Activated T-cell treated with anti-CD3 and anti-CD28 coated beads, Interleukin-2, amount 50 U/mL, for 1 hour (primary cell): ENCODE measurements at places on chromosomes 7 and 10.

- DNase-seq: no peak
These were observed 56.0 kb downstream of the NKX6-2 start for GRCh38 chr10:132729810-132730572.

DNA sequence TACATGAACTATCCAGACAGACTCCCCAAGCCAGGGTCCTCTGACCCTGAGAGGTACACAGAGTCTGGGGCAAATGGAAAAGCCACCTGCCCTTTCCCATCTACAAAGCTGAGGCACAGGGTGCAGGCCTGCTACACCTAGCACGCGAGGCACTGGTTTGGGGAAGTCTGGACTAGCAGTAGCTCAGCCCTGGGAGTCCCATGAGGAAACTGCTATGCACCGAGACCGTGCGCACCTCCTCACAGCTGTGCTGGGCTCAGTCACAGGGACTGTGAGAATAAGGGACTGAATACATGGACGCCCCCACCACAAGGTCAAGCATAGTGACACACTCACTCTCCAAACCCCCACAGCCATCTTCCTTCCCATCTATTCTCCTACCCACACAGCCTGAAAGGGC, 8.2 kb downstream of the MAT1A start:
- no peak for DNase-seq

DNA sequence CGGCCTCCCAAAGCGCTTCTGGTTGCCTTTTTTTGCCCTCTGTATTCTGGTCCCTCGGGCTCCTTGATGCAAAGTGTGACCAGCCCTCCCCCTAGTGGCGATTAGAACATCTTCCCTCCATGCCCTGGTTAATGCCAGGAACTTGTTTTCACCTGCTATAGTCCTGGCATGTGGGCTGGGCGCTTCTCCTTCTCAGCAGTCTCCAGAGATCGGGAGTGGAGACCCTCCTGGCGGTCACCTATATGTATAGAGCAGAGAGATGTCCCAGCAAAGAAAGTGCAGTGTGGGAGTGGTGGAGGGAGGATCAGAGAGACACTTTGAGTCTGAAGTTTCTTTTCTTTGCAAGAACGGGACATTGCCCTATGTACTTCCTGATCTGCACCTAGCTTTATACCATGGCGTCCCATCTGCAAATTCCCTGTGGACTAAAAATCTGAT, 264.1 kb downstream of the OTUD1 start:
- peak; percentile 44 for DNase-seq

- no peak for DNase-seq
These were observed 27.2 kb downstream of the PWWP2B start for GRCh38 chr10:132423966-132424861.

DNA sequence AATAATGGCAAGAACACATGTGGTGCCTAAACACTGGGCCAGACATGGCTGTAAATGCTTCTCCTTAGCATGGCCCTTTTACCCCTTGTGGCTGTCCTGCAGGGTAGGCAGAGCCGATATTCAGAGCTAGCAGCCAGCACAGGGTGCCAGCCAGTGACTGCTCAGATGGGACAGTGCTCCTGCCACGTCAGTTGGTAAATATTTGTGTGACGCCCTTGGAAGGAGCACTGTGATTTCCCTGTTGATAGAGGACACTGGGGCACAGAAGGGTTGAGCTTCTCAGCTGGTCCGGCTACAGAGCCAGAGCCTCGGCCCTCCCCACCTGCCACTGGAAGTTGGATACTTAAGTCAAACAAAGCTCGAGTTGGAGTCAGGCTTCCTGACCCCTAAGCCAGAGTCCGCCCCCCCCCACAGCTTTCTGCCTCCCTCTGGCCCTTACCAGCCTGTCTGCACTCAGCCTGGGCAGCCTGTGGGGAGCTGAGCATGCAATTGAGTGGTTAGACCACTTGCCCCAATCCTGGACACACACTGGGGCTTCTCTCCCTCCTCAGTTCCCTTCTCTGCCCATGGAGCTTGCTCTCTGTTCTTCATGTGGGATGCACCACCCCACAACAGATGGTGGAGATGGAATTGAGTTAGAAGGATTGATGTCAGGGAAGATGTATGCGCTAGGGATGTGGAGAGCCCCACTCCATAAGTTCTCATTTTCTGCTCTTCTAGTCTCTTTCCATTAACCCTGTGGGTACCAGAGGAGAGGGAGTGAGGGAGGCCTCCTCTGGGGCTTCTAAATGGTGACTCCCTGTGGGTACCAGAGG, 350.8 kb downstream of the PLXNA4 start:
- no peak for DNase-seq

DNA sequence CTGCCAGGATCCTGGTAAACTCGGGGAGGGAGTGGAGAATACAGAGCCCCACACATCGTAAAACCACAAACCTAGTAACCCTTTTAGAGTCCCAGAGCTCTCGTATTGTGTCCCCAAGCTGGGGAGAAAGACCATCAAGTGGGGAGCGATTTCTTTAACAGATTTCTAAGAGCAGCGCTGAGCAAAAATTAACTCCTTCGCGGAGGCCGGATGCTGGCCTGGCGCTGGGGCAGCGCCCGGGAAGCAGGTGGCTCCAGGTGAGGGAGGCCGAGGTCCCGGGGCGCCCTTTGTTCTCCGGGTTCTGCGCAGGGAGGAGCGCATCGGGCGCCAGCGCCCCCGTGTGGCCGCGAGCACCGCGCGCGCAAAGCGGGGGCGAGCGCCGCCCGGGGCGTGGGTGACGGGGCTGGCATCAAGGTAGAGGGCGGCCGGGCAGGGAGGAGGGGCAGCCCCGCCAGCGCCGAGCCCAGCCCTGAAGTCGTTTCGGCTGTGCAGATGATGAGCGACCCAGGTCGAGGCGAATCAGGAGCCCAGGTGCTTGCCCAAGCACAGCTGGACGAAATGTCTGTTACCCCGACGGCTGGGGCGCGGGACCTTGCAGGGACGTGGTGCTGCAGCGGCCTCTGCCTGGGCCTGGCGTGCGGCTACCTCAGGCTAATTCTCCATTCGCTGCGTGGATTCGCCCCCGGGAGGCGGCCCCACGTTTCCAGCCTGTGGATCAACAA, 10.4 kb upstream of the FGFR2 start:
- peak; percentile 23 for DNase-seq

DNA sequence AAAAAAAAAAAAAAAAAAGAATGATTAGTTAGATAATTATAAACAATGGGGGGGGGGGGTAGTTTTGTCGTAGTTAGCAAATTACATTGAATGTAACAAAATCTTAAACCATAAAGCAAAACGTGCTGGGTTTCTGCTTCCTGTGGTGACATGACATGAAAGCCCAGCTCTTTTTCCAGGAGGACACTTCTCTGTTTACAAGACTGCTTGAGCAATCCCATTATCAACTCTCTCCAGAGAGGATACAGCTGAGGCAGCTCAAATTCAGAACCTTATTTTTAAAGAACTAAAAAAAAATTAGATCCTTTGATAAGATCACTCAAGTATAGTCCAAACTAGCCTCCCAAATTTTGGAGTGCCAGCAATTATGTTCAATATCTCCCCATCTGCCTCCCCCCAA, 58.6 kb downstream of the ADRB1 start:
- DNase-seq: no peak

- DNase-seq: no peak
These were observed 20.9 kb downstream of the PSPH start for GRCh38 chr7:56030340-56030739.

DNA sequence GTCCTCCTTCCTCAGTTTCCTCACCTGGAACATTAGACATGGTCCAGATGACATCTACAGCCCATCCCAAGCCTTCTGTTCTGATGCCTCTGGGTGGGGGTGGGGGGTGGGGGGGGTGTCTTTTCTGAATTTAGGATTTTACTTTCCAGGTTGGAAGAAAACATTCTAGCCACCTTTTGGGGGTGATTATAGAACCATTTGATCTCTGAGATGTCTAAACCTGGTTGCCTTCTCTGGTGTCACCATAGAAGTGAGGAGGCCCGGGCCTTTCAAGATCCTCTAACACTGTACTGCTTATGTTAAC, 411.0 kb upstream of the ZMIZ1 start:
- DNase-seq: no peak

- no peak for DNase-seq
These were observed 11.8 kb upstream of the GPNMB start for GRCh38 chr7:23234569-23235296.

DNA sequence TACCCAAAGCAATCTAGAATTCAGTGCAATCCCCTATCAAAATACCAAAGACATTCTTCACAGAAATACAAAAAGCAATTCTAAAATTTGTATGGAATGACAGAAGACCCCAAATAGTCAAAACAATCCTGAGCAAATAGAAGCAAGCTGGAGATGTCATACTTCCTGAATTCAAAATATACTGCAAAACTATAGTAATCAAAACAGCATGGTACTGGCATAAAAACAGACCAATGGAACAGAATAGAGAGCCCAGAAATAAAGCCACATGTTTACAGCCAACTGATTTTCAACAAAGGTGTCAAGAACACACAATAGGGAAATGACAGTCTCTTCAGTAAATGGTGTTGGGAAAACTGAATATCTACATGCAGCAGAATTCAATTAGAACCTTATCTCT, 124.1 kb upstream of the AGK start:
- DNase-seq: no peak

GRCh38 chr7:41478187-41478586, 224.7 kb downstream of the INHBA start:
- no peak for DNase-seq

GRCh38 chr10:34164029-34164428, 651.1 kb downstream of the PARD3 start:
- no peak for DNase-seq

GRCh38 chr10:53833908-53834307, 967.1 kb downstream of the PCDH15 start:
- no peak for DNase-seq

GRCh38 chr10:71603150-71603549, 116.4 kb downstream of the C10orf105 start:
- no peak for DNase-seq

GRCh38 chr7:2966466-2967078, 77.1 kb downstream of the CARD11 start:
- DNase-seq: no peak

- no peak for DNase-seq
These were observed 83.6 kb downstream of the ZNF277 start for GRCh38 chr7:112290065-112290464.

GRCh38 chr10:53744746-53745145, 972.2 kb upstream of the MBL2 start:
- no peak for DNase-seq

GRCh38 chr10:12768156-12769100, 233.1 kb downstream of the CCDC3 start:
- DNase-seq: no peak

- no peak for DNase-seq
These were observed 112.8 kb upstream of the LANCL2 start for GRCh38 chr7:55252386-55252785.

DNA sequence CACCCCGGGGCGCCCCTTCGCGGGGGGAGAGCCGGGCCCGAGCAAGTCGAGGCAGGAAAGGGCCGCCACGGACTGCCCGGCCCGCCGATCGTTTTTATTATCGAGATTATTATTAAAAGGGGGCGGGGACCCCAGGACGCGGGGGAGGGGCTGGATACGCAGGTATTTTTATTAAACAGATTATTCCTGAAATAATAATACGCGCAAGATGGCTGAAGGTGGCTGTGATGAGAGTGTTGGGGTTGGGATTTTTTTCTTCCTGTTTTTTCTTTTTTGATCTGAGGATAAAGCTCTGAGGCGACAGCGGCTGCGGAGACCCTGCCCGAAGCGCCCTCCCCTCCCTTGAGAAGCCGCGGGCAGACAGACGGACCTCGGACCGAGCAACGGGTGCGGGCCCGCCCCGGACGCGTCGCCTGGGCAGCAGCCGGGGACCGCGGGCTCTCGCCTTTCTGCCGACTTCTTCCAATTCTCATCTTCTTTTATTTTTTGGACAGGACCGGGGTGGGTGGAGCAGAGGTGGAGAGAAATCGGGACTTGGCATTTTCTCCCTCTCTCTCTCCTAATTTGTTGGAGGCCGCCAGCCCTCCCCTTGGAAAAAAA, 1.4 kb upstream of the TRIM8 start:
- DNase-seq: no peak

DNA sequence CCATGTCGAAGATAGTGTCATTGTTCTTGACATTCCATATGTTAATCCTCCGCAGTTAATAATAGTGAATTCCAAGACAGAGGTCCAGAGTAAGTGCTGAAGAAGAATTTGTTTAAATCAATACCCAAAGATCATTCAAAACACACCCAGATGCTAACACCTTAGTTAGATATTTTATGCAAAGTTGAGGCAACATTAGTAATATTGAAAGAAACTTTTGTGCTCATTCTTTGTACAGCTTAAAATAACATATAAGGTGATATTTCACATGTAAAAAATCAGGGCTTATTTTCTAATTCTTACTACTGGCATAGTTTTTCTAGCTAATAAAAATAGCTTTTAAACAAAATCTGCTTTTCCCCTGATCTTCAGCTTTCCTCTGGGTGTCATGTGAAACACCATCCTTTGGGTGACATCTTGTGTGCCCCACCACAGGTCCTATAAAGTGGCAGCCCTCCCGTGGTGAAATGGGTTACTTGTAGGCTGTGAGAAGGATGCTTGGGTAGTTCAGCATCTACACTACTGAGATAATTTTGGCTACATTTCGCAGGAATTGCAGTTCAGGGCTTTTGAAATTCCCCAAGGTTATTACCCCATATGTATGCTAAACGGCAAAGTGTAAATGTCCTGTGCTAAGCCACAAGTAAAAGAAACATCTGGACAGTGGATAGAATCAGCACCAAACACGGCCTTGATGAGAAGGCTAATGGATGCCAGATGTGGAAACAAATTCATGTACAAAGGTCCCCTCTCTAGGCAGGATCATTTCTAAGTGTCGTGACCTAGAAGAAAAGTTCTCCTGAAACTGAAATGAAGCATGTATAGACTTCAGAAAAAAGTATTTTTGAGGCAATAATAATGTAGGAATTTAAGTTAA, 105.4 kb downstream of the GRM3 start:
- no peak for DNase-seq

DNA sequence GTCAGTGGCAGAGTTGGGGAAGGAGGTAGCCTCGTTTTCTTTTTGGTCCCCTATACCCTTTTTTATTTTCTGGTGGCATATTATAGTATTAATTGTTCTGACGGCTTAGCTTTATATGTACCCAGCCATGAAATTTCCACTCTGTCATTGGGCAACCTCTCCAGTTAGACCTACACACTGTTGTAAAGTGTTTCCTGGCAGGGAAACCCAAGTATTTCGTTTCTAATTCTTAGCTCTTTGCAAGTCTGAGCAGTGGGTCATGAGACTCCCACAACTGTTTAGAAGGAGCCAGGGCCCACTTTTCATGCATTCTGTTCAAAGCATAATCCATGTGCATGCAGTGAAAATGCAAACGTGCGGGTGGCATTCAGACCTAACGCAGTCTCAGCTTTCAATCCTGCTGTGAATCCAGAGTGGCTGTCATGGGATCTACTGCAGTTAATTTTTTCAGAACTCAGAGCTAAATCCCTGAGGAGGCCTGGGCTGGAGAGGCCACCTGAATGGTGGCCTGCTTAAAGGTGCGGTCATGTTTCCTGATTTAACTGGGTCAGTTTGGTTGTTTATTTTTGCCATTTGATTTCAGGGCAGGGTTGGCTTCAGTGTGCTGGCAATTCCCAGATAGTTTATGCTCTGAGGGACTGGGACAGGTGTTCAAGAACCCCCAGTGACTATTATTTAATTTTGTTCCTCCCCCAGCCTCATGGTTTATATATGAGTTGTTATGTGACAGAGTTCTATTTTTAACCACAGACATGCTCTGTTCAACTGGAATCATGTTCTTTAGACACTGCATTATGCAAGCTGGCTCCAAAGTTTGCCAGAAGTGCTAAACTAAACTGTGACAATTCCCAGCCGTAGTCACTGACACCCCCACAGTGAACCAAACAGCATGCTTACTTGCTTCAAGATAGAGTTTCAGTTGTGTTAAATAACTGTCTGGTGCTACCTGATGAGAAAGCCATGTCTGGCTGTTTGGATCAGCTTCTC, 27.4 kb upstream of the SYPL1 start:
- no peak for DNase-seq
